Esophagus mucosa (tissue), 1 donor: ENCODE measurements at places on chromosomes 4 and X. TPM values are rescaled to one million over a fixed set of nuclear protein-coding genes. Genes with fewer than 3 reads are reported as not detected.

The SETD7 gene
- 19.9 TPM for total RNA-seq

The COL4A6 gene
- total RNA-seq, result 3.1 TPM

The BEX1 gene
- total RNA-seq, result not detected

The TBX22 gene
- total RNA-seq, result not detected

The RGN gene
- total RNA-seq, result 0.20 TPM

The CHST7 gene
- 0.96 TPM for total RNA-seq

The GPRASP2 gene
- 3.1 TPM for total RNA-seq

The KLHL4 gene
- 0.08 TPM for total RNA-seq

The NR0B1 gene
- total RNA-seq, result not detected

The APLN gene
- total RNA-seq, result 0.28 TPM

The UVSSA gene
- 11.0 TPM for total RNA-seq

The CXCL10 gene
- total RNA-seq, result 0.32 TPM

The RAPGEF2 gene
- 8.4 TPM for total RNA-seq

The GLOD5 gene
- 0.52 TPM for total RNA-seq

The ARMCX5 gene
- total RNA-seq, result 7.3 TPM

The GYPB gene
- total RNA-seq, result not detected

The STBD1 gene
- 2.9 TPM for total RNA-seq

The CT45A2 gene
- total RNA-seq, result not detected

The RAB41 gene
- total RNA-seq, result not detected

The LINC00632 gene
- 3.1 TPM for total RNA-seq

The STARD8 gene
- 0.96 TPM for total RNA-seq

The VEGFC gene
- 1.1 TPM for total RNA-seq

The ZDHHC15 gene
- total RNA-seq, result 0.20 TPM

The POLN gene
- 1.1 TPM for total RNA-seq

The CHRDL1 gene
- total RNA-seq, result 1.7 TPM

The GK2 gene
- total RNA-seq, result not detected

The C4orf51 gene
- not detected for total RNA-seq

The ARX gene
- not detected for total RNA-seq

The CT45A1 gene
- not detected for total RNA-seq

The MAGEB17 gene
- not detected for total RNA-seq

The MAGED4 gene
- 1.4 TPM for total RNA-seq

The SHISA3 gene
- total RNA-seq, result not detected

The FHL1 gene
- 18.7 TPM for total RNA-seq

The TTC29 gene
- total RNA-seq, result not detected

The SEC24D gene
- total RNA-seq, result 14.0 TPM
